Placental pericyte (primary cell): ENCODE measurements at places on chromosomes 1 and 21. TPM values are rescaled to one million over a fixed set of nuclear protein-coding genes. Genes with fewer than 3 reads are reported as not detected.

The KCNT2 gene
- total RNA-seq: 0.14 and 0.44 TPM in 2 replicates

The KMO gene
- total RNA-seq: 0.14 TPM in 1 of 2 replicates, not detected in the other

The CNN3 gene
- 399 and 439 TPM in 2 replicates for total RNA-seq

The FABP3 gene
- total RNA-seq: 15.2 and 263 TPM in 2 replicates

The ZNF670 gene
- 1.5 and 2.9 TPM in 2 replicates for total RNA-seq

The ST6GALNAC3 gene
- total RNA-seq: 0.57 TPM in 1 of 2 replicates, not detected in the other

The OR14C36 gene
- not detected in 2 replicates for total RNA-seq

The SPATA45 gene
- total RNA-seq: not detected in 2 replicates

The NFIA gene
- 5.3 and 5.9 TPM in 2 replicates for total RNA-seq

The NBPF6 gene
- 1.1 TPM in 1 of 2 replicates, not detected in the other for total RNA-seq

The BATF3 gene
- 0.88 and 1.3 TPM in 2 replicates for total RNA-seq

The LCE1A gene
- total RNA-seq: not detected in 2 replicates

The SERTAD4 gene
- total RNA-seq: 0.22 and 0.72 TPM in 2 replicates

The PADI3 gene
- under 0.01 and 0.14 TPM in 2 replicates for total RNA-seq

The DCAF6 gene
- total RNA-seq: 45.5 and 50.3 TPM in 2 replicates

The CFHR5 gene
- not detected in 2 replicates for total RNA-seq

The BARHL2 gene
- total RNA-seq: not detected in 2 replicates

The YTHDF2 gene
- total RNA-seq: 64.1 and 78.9 TPM in 2 replicates

The RPE65 gene
- not detected in 2 replicates for total RNA-seq

The HOOK1 gene
- not detected in 2 replicates for total RNA-seq

The SPRR5 gene
- not detected in 2 replicates for total RNA-seq

The LCE3E gene
- not detected in 2 replicates for total RNA-seq

The TSPAN1 gene
- 0.86 and 1.8 TPM in 2 replicates for total RNA-seq

The COL6A2 gene
- total RNA-seq: 1,586 and 1,646 TPM in 2 replicates

The AUNIP gene
- 0.22 and 6.6 TPM in 2 replicates for total RNA-seq

The INSRR gene
- total RNA-seq: not detected in 2 replicates

The HSD3B2 gene
- not detected in 2 replicates for total RNA-seq

The TTC39A gene
- 0.29 and 0.66 TPM in 2 replicates for total RNA-seq

The MRAP gene
- 0.66 TPM in 1 of 2 replicates, not detected in the other for total RNA-seq

The FCN3 gene
- not detected in 2 replicates for total RNA-seq

The EXTL1 gene
- total RNA-seq: under 0.01 and 0.43 TPM in 2 replicates

The PIP5K1A gene
- total RNA-seq: 71.9 and 78.6 TPM in 2 replicates

The LEPR gene
- 5.5 and 54.3 TPM in 2 replicates for total RNA-seq
